ENCODE measurements at places on chromosomes 16 and 17.

- DNase-seq: peak; percentile 50
Observed at GRCh38 chr16:79372503-79373184, 227.9 kb downstream of the MAF start.

DNA sequence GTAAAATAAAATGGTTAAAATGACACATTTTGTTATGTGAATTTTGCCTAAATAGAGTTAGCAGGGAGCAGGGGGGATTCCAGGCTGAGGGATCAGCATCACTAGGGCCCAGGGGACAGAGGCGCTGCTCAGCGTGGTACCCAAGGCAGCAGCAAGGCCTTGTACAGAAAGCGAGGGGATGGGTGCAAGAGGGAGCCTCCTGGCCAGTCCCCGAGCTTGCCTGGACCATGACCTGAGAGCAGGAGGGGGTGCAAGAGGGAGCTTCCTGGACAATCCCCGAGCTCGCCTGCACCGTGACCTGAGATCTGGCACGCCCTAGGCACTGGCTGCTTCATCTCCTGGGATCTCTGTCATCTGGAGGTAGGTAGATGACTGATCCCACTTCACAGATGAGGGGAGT, 17.3 kb upstream of the JPH3 start:
- DNase-seq: no peak

DNA sequence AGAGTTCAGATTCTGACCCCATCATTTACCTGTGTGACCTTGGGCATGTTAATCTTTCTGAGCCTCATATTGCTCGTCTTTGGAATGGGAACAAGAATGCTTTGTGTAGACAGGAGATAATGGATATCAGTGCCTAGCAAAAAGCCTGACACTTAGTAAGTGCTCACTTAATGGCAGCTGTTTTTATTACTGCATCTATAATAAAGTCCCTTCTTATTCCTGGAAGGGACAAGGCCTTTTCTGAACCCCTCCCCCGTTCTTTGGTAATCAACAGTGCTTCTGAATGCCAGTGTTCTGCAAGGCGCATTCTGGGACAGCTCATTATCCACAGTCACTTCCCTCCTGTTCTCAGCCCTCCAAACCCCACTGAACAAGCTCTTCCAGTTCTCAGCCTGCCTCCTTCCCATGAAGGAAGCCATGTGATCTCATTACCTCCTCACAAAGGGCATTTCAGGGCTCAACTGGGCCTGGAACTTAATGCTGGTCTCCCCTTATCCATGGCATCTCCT, 25.1 kb upstream of the SUPT4H1 start:
- no peak for DNase-seq

- DNase-seq: no peak
Observed at GRCh38 chr17:61402073-61402541, 2.5 kb downstream of the TBX2 start.

- DNase-seq: no peak
Observed at GRCh38 chr16:71410146-71410545, 31.7 kb downstream of the TLE7 start.

GRCh38 chr16:81973737-81974136, 37.5 kb downstream of the SDR42E1 start:
- DNase-seq: no peak

DNA sequence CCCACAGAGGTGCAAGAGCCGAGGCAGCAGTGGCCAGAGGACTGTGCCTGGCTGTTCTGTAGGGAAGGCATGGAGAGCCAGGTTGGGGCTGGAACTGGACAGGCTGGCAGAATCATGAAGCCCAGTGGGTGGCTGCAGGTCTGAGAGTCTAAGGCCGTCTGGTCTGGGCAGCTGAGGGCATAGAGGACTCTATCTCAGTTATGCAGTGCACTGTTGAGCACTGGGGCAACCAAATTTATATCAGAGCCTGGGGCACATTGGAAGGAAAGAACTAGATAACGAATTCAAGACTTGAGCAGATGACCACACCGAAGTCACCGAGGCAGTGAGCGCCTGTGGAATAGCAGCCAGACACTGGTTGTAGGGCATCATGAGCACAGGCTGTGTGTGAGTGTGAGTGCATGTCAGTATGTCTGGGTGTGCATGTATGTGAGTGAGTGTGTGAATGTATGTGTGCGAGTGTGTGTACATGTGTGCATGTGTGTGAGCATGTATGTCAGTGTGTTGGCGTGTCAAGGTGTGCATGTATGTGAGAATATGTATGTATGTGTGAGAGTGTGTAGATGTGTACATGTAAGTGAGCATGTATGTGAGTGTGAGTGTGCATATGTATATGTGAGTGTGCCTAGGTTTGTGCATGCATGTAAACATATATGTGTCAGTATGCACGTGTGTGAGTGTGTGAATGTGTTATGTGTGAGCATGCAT, 37.0 kb downstream of the RGS9 start:
- DNase-seq: no peak

GRCh38 chr16:57519796-57520360, 16.5 kb downstream of the CCDC102A start:
- DNase-seq: peak; percentile 57

GRCh38 chr17:73342050-73342522, 30.3 kb upstream of the CDC42EP4 start:
- DNase-seq: peak; percentile 87

DNA sequence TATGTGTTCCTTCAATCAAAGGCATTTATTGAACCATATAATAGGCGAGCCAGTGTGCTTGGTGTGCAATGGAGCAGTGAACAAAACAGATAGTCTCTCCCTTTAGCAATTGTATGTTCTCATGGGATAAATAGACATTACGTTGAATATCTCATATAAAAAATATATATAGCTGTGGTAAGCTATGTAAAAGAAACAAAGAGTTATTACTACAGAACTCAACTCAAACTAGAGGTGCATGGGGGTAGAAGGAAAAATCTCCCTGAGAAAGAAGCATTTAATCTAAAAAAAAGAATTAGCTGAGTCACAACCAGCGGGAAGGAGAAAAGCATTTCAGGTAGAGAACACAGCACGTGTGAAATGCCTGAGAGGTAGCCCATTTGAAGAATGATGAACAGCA, 919.3 kb downstream of the CDH11 start:
- no peak for DNase-seq

DNA sequence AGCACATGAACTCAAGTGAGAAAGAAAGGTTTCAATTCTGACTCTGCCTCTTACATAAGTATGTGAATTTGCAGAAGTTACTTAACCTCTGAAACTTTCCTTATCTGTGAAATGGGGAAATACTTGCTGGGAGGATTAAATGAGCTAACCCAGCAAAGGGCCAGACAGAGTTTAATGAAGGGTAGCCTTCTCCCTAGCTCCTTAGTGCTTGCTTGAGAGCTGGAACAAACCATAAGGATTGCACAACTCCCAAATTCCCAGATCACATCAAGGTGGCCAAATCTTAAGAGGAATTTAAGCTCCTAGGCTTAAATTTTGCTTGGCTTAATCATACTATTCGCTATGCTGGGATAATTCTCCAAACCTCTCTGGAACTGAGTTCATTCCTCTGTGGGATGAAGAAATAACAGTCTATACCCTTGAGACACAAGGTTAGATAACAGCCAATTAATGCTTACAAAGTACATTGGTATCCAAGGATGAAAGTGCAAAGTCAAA, 11.8 kb upstream of the WSB1 start:
- peak; percentile 17 for DNase-seq

GRCh38 chr17:66837885-66838665, 3.2 kb downstream of the CACNG5 start:
- no peak for DNase-seq

DNA sequence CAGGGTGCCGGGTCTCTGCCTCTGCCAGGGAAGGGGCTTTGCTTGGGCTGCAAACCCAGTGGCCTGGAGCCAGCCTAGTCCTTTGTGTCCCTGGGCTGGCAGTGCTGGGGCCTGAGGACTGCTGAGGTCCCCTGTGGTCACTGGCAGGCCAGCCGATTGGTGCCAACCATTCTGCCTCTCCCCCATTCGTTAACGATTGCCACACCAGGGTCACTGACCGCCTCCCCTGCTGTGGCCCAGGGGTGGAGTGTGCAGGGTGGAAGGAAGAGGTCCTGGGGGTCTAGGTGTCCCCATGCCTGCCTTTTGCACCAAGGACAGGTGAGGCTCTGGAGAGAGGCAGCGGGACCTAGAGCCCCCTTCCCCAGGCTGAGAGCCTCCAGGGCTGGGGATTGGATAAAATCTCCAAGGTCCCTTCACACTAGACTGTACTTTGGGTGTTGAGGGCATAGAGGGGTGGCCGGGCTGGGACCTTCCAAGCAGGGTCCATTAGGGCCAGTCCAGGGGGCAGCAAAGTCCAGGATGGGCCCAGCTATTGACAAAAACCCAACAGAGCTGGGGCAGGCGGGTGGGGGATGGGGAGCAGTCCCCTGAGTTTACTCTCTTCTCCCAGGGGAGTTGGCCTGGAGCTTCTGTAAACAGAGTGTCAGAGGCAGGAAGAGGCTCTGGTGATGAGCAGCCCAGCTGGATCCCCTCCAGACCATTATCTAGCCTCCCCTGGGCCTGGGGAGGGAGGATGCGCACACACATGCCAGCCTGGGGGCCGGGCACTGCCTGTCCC, 1.1 kb downstream of the VASN start:
- DNase-seq: peak; percentile 93

GRCh38 chr16:78045865-78046581, 23.7 kb downstream of the CLEC3A start:
- peak; percentile 66 for DNase-seq

DNA sequence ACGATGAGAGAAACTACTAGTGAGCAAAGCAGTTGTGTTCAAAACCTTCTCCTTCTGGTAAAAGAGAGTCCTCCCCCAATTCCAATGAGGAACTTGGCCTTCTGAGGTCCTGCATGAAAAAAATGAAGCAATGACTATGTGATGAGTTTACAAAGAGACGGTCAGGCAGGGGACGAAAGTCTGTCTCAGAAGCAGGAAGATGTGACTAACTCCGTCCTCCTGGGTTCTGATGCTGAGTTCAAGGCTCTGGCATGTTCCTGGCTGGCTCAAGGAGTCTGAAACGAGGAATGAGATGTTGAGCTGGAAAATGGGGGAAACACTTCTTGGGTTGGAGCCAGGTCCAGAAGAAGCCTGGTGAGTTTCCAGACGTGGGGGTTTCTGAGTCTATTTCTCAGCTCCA, 129.6 kb downstream of the CPPED1 start:
- peak; percentile 81 for DNase-seq

GRCh38 chr17:7380321-7380720, 568 bp upstream of the TNK1 start:
- no peak for DNase-seq

DNA sequence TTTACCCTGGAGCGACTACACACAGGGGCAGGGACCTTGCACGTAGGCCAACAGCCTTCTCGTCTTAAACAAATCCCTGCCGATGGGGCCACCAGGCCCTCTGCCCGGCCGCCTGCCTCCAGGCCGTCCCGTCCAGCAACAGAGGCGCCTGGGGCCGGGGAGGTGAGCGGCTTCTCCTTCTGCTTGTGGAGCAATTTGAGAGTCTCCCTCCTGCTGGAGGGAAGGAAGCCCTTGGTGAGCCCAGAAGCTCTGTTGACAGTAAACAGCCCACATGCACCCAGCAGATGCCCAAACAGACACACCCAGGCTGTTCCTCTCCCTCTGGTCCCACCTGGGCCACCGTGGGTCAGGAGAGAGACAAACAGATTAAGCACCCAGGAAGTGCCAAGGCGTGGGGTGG, 8.1 kb downstream of the SLC43A2 start:
- no peak for DNase-seq

DNA sequence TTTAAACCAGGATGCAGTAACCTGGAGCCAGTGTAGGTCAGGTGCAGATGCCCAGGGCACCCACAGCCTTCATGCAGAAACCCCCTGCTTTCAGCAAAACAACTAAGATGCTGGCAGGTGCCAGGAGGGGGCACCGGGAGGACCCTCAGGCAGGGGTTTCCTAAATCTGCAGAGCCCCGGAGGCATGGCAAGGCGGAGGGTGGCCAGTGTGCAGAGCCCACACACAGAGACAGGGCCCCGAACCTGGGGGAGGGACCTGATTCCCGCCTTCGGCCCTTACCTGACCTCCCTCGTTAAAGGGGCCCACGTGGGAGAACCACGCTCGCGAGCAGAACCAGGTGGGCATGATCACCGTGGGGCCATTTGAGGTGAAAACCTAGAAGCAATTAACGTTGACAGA, 114.0 kb upstream of the METRNL start:
- DNase-seq: no peak

GRCh38 chr16:20291208-20292206, 35.8 kb downstream of the GP2 start:
- no peak for DNase-seq

GRCh38 chr17:69147460-69147859, 5.8 kb upstream of the ABCA6 start:
- DNase-seq: no peak

GRCh38 chr17:67594115-67594880, 123.4 kb upstream of the NOL11 start:
- no peak for DNase-seq

GRCh38 chr17:56933868-56934267, 20.0 kb upstream of the TRIM25 start:
- no peak for DNase-seq

DNA sequence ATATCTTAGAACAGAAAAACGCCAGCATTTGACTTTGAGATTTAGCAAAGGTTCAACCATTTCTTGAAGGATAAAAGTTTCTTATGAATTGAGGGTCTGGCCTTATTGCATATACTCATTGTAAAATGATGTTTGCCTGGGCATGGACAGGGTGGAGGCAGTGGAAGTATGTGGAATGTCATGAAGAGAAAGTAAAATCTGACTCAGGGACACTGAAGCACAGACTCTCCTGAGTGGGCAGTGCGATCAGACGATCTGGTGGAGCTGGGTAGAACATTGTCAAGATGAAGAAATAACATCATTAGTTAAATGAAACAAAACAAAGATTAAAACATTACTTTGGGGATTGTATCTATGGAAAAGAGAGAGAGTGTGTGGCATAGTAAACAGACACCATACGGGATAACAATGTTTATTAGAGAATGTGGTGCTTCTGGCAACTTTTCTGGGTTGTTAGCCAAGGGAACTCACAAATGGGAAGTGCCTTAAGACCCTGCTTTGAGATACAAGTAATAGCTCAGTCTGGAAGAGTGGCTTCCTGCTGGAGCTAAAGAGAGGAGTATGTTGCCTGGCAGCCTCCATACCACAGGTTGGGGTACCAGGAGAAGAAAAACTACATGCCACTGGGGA, 4.4 kb downstream of the MAP3K3 start:
- peak; percentile 28 for DNase-seq

Measured in fibroblast of skin of back (primary cell).